ENCODE measurements at places on chromosomes 6 and 20. TPM values are rescaled to one million over a fixed set of nuclear protein-coding genes. Genes with fewer than 3 reads are reported as not detected.

DNA sequence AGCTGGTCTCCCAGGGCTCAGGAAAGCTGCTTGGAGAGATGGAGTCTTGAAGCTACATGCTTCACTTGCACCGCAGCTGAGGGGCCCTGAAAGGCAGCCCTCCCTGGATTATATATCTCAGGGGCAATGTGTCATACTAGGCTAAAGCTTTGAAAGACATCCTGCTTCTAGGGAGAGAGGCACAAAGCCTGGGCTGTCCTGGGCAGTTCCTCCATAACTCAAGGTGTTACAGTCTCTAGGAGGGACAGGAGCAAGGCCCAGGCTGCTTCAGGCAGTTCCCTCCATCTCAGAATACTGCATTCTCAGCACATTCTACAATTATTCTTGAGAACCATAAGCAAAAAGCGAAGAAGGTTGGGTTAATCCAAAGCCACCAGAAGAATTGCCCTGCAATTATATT lies 22.0 kb upstream of the TXNDC5 start:
- no peak for DNase-seq

DNA sequence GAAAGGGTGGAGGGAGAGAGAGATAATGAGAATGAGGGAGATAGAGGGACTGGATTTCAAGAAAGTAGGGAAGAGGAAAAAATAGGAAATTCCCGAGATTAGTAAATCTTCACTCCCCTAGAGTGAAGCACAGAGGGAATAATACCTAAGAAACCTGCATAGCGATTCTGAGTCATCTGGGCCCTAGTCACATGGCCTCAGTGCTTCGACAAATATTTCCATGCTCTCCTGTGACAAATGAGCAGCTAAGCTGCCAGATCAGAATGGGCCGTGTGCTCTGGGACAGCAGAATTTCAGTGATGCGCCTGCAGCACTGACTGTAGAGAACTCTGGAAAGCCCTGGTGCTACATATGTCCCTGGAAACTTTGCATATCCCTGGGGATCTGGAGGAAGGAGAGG lies 48.6 kb upstream of the GRIK2 start:
- DNase-seq = no peak

SLC52A3 gene
- not detected for total RNA-seq

DNA sequence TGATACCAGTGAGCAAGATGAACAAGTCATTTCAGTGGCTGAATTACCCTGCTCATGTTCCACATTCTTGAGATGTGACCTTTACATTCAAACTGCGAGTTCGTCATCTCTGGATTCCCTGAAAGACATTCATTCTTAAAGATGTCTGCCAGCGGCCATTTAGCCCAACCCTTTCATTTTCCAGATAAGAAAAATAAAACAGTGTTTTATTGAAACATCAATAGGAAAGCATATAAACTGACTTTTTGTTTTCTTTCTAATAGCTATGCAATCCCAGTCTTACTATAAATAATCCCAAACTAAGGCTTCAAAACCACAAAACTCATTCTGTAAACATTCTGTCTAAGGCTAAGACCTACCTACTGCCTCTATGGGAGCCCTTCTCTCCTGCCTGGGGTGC lies 134.0 kb downstream of the SAMD5 start:
- DNase-seq = no peak

DNA sequence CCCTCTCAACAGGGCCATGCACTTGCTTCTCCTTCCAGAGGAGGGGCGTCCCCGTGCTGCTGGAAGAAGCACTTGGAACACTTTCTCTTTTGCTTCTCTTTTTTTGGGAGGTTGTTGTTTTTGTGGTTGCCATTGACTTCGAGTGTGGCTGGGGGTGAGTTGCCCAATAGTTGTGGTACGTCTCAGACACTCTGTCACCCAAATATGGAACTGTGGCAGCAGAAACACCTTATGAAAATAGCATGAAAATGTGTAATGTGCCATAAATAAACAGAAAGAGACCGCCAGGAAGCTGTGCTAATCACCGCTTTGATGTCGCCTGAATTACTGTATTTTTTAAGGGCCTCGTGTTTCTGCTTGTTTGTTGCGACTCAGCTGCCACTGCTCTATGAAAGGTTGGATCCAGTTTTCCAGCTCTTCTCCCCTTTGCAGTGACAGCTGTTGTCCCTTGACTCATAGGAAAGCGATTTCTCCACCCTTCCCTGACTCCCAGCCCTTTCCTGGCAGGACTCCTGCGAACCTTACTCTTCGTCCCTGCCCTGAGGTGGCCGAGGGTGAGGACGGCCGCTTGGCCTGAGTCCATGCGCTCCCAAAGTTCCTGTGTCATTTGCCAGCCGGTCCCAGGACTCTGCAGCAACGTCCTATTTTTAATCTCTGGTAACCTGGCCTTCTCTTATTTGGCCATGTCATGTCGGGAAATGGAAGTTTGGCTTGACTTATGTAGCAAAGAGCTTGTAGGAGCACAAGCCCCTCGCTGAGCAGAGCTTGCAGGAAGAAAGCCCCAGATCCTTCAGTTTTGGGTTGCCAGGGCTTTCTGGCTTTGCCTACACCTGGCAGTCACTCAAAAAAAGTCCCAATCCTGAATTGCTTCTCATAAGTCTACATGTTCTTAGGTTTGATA lies 694.6 kb downstream of the QKI start:
- no peak for DNase-seq

GRCh38 chr20:24764794-24765202 lies 184.3 kb upstream of the CST7 start:
- peak; percentile 59 for DNase-seq

All from osteocyte (in vitro differentiated cells).